ENCODE measurements at places on chromosomes 16 and 17.

DNA sequence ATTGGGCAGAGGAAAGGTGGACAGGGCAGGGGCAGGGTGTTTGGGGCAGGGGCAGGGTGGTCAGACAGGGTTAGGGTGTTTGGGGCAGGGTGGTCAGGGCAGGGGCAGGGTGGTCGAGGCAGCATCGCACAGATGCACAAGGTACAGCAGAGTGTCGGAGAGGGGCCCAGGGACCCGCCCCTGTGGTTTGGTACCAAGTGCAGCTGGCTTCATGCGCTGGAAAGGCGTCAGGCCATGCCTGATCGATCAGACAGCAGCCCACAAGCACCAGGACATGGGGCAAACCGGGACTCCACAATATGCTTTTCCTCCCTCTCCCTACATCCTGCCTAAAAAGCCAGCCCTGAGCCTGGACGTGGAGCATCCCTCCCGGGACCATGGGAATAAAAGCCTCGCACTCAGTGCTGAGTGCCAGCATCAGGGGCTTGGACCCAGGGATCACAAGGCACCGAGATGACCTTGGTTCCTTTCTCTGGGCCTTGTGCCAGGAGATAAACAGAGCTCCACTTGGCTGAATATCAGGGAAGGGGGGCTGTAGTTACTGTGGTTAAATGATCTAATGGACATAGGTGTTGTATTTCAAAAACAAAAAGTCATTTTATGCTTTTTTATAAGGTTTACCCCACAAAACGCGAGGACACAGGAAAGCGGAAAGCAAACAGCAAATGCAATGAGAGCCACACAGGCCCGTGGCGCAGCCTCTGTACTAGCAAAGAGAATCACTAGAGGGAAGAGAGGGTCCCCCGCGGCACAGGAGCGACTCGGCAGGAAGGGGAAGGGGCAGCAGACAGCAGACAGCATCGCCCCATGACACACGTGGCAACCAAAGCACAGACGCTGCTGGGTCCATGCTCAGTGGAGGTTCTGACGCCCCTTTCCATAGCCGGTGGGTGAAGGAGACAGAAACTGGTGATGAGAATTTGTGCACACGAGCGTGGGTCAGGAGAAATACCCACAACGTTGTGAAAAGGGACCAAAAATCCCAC is 5.3 kb upstream of the HEXD start:
- DNase-seq = no peak

- DNase-seq = no peak
Observed at GRCh38 chr16:65024767-65025178, 97.1 kb downstream of the CDH11 start.

DNA sequence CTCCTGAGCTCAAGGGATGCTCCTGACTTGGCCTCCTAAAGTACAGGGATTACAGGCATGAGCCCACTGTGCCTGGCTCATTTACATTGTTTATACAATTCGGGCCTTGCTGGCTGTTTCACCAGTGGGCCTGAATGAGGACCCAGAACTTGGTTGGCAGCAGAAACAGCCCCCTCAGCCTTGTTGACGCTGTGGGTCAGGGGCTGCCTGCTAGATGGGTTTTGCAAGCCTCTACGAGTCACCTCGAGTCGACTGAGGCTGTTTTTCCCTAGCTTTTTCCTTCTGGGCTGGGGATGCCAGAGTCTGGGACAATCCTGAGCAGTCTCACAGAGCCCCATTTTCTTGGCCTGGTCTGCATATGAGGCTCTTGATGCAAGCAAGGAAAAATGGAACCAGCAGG is 16.1 kb downstream of the PPL start:
- no peak for DNase-seq

DNA sequence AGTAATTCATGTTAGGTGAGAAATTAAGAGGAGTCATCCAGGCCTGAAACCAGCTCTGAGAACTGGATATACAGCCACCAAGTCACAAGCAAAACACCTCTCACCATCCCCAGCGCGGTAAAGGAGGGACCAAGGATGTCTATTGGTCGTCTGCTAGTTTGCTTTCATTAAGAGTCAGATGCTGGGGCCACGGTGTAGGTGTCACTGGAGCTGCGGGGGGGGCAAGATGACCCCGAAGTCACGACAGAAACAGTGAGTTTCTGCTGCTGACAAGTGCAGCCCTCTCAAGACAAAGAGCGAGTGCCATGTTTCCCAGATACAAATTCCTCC is 790 bp downstream of the NCBP3 start:
- no peak for DNase-seq

- peak; percentile 50 for DNase-seq
Observed at GRCh38 chr16:28063591-28064061, at the start of gene GSG1L. TSS of gene GSG1L (minus strand) at chr16:28063714. CDS start at chr16:28063424, 290 bp downstream.
